GM13977 (cell line): ENCODE measurements at places on chromosomes 12 and 14.

- DNase-seq: no peak
Observed at GRCh38 chr14:92473261-92473968, 40.2 kb upstream of the RIN3 start.

DNA sequence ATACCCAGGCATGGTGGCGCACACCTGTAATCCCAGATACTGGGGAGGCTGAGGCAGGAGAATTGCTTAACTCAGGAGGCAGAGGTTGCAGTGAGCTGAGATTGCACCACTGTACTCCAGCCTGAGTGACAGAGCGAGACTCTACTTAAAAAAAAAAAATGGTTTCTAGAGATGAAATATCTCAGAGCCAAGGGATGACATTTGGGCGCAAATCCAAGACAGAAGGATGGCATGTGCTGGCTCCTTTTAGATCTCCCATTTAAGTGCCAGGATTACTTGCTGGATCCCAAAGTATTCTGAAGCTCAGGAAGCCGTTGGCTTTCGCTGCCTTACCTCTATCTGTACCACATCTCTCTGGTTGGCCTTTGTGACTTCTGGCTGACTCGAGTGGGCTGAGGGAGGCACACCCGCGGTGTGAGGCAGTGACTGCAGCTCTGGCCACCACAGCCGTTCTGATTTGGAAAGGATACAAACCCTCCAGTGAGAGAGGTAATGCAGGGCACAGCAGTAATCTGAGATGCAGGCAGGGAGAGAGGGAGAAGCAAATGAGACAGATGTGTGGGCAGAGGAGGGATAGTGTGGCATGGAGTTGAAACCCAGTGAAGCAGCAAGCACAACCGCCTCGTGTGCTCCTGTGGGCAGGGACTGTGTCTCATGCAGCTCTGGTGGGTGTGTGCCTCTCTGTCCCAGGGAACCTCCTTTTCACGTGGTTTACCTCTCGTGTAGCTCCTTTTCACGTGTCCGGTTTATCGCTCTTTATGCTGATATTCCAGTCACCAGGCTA lies 4.9 kb downstream of the B4GALNT3 start:
- DNase-seq: no peak

- DNase-seq: no peak
Observed at GRCh38 chr14:70982200-70982599, 74.9 kb downstream of the PCNX1 start.

DNA sequence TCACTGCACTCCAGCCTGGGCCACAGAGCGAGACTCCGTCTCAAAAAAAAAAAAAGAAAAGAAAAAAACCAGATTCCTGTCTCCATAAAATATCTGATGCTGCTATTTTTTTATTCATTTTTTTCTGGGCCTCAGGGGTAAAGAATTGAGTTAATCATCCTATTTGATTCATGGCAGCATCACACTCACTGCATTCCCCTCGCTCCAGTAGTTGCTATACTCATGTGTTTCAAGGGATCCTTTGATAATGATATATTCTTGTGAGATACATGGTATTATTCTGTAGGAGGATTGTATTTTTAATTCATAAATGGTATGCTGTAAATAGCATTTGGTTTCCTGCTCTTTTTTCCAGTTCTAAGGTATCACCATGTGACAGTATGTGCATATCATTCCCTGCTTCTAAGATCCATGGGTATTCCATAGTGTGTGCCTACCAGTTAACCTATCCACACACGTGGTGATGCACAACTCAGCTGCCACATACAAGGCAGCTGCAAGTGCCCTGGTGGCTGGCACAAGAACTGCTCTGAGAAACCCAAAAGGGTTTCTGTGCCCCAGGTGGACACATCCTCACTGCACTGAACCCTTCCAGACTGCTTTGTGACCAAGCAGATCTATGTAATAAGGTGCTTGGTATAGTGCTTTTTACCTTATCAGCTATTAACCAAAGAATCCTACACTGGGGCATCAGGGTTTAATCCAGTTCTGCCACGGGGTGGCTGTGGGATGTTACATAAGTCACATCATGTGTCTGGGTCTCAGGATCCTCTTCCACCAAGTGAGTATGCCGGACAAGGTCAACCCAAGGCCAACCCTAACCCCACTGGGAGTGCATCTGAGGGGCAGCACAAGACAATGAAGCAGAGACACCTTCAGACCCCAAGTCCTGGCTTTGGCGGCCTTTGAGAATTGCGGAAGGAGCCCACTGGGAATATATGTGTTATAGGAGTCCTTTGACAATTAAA lies 74.6 kb downstream of the ZFP36L1 start:
- no peak for DNase-seq

DNA sequence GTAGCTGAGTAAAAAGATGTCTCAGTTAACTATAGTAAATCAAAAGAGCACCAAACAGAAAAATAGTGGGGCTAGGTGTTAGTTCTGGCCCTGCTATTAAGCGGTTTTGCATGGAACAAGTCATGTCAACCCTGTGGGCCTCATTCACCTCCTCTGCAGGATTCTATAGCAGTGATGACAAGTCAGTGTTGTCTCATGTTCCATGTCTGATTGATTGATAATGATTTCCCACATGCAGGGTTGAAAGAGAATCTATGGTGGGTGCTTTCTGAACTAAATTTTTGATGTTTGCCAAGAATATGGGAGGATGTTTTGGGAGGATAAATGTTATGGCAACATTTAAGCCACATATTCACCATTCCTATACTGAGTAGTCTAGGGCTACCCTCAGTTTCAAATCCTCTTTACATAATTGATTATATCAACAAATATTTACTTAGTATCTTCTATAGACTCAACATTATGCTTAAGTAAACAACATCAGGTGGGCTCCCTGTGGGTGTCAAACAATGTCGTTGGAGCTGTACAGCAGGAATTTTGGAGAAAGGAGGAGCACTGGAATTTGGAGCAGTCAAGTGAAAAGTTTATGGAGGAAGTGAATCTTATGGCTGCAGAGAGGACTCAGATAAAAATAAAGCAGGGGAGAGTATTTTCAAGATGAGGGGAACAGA lies 48.6 kb downstream of the IRAK3 start:
- DNase-seq: no peak

- no peak for DNase-seq
Observed at GRCh38 chr14:61953602-61954001, 191.4 kb downstream of the SNAPC1 start.

DNA sequence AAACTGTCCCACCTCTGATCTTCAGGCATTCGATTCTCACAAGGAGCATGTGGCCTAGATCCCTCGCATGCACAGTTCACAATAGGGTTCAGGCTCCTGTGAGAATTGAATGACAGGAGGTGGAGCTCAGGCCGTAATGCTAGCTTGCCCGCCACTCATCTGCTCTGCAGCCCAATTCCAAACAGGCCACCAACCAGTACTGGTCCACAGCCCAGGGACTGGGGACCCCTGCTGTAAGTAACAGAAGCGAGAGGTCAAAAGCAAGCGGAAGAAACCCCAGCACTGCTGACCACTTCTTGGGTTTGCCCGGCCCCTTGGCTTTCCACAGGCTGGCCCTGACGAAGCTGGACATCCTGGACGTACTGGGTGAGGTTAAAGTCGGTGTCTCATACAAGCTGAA lies 8.5 kb upstream of the SIVA1 start:
- DNase-seq: no peak

- no peak for DNase-seq
Observed at GRCh38 chr14:72352012-72352411, 419.8 kb downstream of the RGS6 start.
